ENCODE measurements at places on chromosomes 16 and 17. TPM values are rescaled to one million over a fixed set of nuclear protein-coding genes. Genes with fewer than 3 reads are reported as not detected.

Gene DHODH
- 6.2 TPM for total RNA-seq

Gene ZNF385C
- not detected for total RNA-seq

Gene HBM
- total RNA-seq = not detected

Gene CLDN7
- 11.3 TPM for total RNA-seq

Gene CDRT15
- not detected for total RNA-seq

Gene CACNG4
- not detected for total RNA-seq

Gene DRC3
- total RNA-seq = 0.59 TPM

Gene TPSG1
- total RNA-seq = not detected

Gene PPP1R27
- total RNA-seq = not detected

Gene MPV17L
- 0.59 TPM for total RNA-seq

Gene NUTF2
- total RNA-seq = 200 TPM

Gene SULT1A2
- not detected for total RNA-seq

Gene IGSF6
- total RNA-seq = not detected

Gene CHST4
- under 0.01 TPM for total RNA-seq

Gene CA7
- not detected for total RNA-seq

Gene BCAS3
- total RNA-seq = 7.1 TPM

Gene KRT17
- 3.7 TPM for total RNA-seq

Gene BRIP1
- total RNA-seq = 7.4 TPM

Gene TSNAXIP1
- total RNA-seq = 1.2 TPM

Gene WNK4
- 1.7 TPM for total RNA-seq

Gene SLC35G6
- not detected for total RNA-seq

Gene KIF22
- 110 TPM for total RNA-seq

Data from bronchus fibroblast of lung (primary cell).